ENCODE measurements at places on chromosomes 1 and 21. TPM values are rescaled to one million over a fixed set of nuclear protein-coding genes. Genes with fewer than 3 reads are reported as not detected.

- no peak overlapping the region for H3K27ac ChIP-seq
- H3K4me3 ChIP-seq = no peak overlapping the region
- no peak for DNase-seq
- H3K27me3 ChIP-seq = no peaks in the 10 kb centered on the region
These were observed 388.0 kb downstream of the PLPP3 start for GRCh38 chr1:56191369-56191768.

- no peak for DNase-seq
- no peak overlapping the region for H3K27ac ChIP-seq
- no peaks in the 10 kb centered on the region for H3K4me1 ChIP-seq
- H3K36me3 ChIP-seq = no peaks in the 10 kb centered on the region
These were observed 9.1 kb downstream of the PPFIA4 start for GRCh38 chr1:203035111-203036000.

GRCh38 chr1:24101796-24102586 lies 9.9 kb downstream of the MYOM3 start:
- no peaks in the 10 kb centered on the region for H3K27me3 ChIP-seq
- H3K27ac ChIP-seq = peak overlapping the region; percentile 7
- no peaks in the 10 kb centered on the region for H3K4me1 ChIP-seq
- no peak for DNase-seq

DNA sequence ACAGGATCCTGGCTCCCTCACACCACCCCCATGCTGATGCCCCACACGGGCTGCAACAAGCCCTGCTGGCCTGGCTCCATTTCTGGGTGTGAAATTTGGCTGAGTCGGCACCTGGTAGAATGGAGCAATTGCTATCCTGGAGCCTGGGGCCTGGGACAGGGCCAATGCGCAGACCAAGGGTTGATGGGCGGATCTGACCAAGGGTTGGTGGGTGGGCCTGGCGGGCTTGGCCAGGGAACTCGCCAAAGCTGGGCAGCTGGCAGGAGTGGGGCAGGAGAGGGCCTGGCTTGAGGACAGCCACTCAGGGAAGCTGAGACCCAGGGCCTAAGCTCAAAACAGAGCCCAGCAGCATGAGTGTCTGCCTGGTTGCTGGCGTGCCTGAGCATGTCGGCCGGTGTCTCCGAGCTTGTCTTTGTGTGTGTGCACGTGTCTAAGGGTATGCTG lies 70.9 kb upstream of the POU3F1 start:
- H3K27me3 ChIP-seq = no peaks in the 10 kb centered on the region
- H3K36me3 ChIP-seq = no peaks in the 10 kb centered on the region
- no peak overlapping the region for H3K27ac ChIP-seq
- H3K4me3 ChIP-seq = no peak overlapping the region

- no peaks in the 10 kb centered on the region for H3K4me1 ChIP-seq
- DNase-seq = no peak
- H3K27me3 ChIP-seq = no peaks in the 10 kb centered on the region
- H3K4me3 ChIP-seq = no peak overlapping the region
These were observed 66.2 kb downstream of the RGL1 start for GRCh38 chr1:183871142-183871541.

Gene HSD3B2
- total RNA-seq = 0.55 TPM

Gene KRTAP19-3
- not detected for total RNA-seq

Gene ITLN2
- total RNA-seq = not detected

Gene ADORA1
- total RNA-seq = 0.71 TPM

Gene SPTA1
- total RNA-seq = not detected

Measured in aorta (tissue), 5 donors.